ENCODE measurements at places on chromosomes 12 and 14. TPM values are rescaled to one million over a fixed set of nuclear protein-coding genes. Genes with fewer than 3 reads are reported as not detected.

- DNase-seq: no peak
These were observed 25.6 kb downstream of the UNC79 start for GRCh38 chr14:93456356-93456755.

- DNase-seq: no peak
These were observed 605.5 kb downstream of the DIO2 start for GRCh38 chr14:79605849-79606248.

DNA sequence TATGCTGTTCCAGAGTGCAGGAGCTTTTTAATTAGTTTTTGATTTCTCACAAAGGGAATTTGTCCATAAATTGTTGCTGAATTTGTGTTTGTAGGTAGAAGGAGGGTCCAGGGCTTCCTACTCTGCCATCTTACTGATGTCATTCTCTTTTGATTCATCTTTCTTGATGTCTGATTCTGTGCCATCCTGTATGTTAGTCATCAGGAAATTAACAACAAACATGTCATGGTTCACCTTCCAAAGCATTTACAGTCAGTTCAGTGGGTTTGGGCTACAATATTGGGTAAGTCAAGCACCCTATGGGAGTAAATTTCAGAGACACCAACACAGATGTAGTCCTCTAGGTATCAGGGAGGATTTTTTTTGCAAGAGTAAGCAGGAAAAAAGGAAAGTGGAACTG is 135.2 kb upstream of the SLC38A2 start:
- DNase-seq: no peak

GRCh38 chr12:103779410-103780092 is 61.5 kb downstream of the NT5DC3 start:
- DNase-seq: no peak

GRCh38 chr14:101865288-101865687 is 99.1 kb upstream of the DYNC1H1 start:
- DNase-seq: no peak

DNA sequence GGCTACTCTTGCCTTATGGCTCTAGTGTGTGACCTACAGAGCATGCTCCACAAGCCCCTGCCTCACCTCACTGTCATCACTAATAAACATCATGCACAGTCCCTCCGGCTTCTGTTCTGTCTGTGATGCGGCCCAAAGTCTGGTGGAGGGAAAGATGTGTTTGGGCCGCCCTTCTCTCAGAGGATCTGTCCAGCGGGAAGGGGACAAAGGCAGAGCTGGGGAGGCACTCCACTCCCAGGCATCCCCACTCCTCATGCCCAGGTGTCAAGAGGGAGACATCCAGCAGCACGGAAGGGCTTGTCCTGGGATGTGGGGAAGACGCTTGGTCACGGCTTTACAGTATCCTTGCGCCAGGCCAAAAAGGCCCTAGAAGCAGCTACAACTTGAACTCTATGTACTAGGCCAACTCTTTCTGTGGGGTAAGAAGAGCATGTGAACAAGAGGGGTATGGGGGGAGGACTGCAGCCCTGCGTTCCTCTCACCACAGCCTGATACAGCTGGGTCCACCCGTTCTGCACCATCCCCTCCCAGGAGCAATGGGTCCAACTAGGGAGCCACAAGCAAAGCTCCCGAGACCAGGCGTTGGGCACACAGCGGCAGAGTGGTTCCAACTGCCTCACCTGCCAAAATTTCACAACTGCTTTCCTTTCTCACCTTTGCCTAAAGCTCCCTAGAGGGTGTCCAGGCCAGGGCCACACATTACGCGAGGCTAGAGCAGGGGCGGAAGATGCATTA is 10.7 kb downstream of the CACNB3 start:
- DNase-seq: no peak

DNA sequence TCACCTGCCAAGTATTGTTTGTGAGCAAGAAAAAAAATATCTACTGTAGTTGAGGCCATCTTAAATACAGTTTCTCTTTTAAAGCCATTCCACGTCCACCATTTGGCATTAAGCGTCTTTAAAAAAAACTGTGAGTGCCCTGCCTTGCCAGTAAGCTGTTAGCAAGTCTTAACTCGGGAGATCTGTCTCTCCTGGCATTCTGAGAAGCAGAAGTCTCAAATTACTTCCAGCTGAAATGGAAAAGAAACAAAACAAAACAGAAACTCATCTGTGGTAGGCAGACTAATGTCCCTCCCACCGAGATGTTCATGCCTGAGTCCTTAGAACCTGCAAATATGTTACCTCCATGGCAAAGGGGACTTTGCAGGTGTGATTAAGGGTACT is 126.2 kb downstream of the CRADD start:
- no peak for DNase-seq

Gene KRT75
- not detected for total RNA-seq

Gene C14orf180
- not detected for total RNA-seq
